ENCODE measurements at places on chromosomes 7 and 10.

GRCh38 chr7:13991791-13992595, 2.5 kb upstream of the ETV1 start:
- no peak for DNase-seq

DNA sequence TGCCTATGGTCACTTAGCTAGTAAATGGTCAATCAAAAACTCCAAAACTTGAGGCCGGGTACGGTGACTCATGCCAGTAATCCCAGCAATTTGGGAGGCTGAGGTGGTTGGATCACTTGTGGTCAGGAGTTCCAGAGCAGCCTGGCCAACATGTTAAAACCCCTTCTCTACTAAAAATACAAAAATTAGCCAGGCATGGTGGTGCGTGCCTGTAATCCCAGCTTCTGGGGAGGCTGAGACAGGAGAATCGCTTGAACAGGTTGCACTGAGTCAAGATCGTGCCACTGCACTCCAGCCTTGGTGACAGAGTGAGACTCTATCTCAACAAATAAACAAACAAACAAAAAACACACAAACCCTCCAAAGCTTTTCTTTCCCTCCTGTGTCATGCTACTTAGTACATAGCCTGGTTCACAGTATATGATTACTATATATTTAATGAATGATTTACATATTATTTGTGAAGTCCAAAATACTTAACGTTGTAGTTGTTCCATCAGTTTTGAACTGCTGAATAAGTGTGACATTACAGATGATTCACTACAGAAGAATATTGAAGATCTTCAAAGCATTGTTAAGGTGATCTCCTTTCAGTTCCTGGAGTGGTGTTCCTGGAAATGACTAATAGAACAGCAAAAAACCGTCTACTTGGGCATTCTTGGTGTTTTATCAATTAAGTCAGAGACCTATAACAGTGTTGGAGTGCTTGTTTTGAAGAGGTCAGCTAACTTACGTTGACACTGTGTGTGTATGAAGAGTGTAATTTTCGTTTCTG, 72.9 kb downstream of the ADK start:
- no peak for DNase-seq

DNA sequence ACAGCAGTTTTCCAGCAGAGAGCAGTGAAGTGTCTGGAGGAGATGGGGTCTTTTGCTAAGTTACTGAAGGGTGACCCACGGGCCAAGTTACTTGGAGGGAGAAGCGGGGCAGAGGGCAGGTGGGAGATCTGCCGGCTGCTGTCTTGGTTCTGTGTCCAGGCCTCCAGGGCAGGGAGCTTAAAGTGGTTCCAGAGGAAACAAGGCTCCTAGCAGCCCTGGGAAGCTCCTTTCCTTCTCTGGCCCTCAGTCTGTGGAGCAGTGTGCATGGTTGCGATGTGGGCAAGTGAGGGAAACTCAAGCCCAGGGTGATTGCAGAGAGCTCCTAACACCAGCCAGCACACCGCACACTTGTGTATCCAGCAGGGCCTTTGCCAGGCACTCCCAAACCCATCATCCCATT, 6.3 kb downstream of the GHRHR start:
- DNase-seq = no peak

GRCh38 chr10:45000752-45001380, at the start of gene ZNF22:
Gene ZNF22 (plus strand): TSS chr10:45000923. CDS start chr10:45003369, 2,446 bp downstream.
- DNase-seq = no peak

DNA sequence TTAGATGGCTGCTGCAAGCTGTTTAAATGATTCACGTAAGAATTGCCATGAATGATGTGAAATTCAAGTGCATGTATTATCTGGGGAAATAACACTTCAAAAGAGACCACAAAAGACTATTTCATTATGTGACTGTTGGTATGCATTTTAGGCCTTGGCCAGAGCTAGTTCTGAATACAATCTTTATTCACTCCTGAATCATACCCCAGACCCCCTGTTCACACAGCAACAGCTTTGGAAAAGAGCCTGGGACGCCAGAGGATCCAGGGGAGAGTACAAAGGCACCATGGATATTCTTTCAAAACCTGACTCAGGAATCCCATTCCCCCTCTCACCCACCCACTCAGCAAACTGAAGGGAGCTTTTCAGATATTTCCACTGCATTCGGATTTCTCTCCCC, 377.1 kb upstream of the DPP6 start:
- DNase-seq = no peak

Data from NCI-H526 (cell line).